ENCODE measurements at places on chromosomes 12 and 14.

DNA sequence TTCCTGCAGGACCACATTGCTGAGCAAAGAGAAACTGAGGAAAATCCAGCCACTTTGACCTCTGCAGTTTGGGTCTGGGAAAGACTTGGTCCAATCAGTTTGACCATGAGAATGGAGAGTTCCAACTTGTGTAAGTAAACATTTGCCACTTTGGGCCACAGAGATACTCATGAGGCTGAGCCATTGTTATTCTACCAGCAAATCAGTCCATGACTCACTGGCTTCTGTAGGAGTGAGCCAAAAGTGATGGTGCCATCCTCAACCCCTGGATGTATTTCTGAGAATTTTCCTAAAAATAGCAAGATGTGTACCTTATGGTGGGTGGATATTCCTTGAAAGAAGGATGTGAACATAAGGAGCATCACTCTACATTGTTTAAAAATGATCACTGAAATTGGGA lies 192.9 kb upstream of the OR4E1 start:
- DNase-seq: no peak

GRCh38 chr14:85517114-85517688 lies 12.7 kb upstream of the FLRT2 start:
- no peak for DNase-seq

DNA sequence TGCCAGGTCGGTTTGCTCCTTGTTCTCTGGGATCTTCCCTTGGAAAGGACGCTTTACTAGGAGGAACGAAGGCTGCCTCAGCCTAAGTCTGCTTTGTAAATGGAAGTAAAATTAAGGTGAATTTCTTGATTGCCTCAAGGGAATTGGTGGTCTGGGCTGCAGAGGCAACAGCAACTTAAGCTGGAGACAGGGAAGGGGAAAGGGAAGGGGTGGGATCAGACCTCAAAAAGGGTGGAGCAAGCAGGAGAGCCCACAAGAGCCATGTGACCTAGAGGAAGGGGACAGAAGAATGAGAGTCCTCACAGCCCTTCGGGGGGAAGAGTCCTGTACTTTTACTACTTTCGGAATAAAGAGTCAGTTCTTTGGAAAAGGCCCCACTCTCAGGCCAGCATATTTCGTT lies 147.9 kb downstream of the PPM1H start:
- DNase-seq: no peak

GRCh38 chr14:69312608-69313007 lies 52.6 kb downstream of the GALNT16 start:
- no peak for DNase-seq

- DNase-seq: no peak
Observed at GRCh38 chr12:132404435-132404855, 75.1 kb upstream of the GALNT9 start.

DNA sequence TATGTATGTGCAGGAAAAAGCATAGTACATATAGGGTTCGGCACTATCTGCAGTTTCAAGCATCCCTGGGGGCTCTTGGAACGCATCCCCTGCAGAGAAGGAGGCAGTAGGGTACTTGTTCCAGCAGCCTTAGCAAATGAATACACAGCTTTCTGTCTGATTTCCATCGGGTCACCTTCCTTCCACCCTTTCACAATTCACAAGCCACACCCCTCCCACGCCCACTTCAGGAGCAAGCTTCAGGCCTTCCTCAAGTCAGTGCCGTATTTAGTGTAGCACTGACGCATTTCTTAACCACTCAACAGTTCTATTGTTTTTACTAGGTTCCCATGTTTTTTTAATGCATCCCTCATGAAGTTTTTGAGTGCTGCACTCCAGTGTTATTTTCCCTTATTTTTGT lies 64.2 kb downstream of the CLMN start:
- DNase-seq: peak; percentile 18

DNA sequence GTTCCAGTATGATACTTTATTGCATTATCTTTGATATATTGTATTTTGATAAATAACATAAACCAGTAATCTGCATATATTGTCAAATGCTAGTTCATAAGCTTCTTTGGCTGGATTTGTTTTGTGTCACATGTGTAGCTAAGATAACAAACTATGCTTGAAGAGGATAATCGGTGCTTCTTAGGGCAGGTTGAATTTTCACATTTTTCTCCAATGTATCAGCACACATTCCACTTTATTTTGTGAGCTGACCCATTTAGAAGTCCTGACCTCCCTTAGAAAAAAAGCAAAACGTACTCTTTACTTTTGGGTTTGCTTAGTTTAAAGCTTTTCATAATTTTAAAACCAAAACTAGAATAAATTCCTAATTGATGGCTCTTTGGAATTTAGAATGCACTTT lies 277.7 kb upstream of the DDHD1 start:
- no peak for DNase-seq

- DNase-seq: no peak
Observed at GRCh38 chr14:34003691-34004090, 52.8 kb upstream of the EGLN3 start.

DNA sequence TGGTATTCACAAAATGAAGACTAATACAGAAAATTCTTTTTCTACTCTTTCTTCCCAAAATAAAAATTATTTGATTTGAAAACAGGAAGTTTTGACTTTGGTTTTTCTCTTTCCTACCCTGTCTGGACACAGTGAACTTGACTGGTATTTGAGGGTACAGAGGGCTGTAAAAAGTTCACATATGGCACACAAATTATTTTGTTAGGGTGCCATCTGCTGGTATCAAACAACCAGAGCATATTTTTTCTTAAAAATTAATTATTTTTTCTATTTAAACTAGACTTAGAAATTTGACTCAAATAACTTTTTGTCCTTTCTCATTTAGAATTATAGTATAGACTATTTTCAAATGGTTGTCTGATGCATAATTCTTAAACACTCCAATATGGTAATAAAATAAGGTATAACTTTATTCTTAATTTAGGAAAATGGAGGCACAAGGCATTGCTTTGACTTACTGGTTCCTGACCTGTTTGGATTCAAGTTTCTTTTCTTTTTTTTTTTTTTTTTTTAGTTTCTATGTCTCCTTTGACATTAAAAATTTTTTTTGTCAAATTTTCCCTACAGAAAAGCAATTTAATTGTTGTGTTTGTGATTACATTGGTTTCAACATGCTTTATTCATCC lies 390.6 kb downstream of the PRKD1 start:
- no peak for DNase-seq

DNA sequence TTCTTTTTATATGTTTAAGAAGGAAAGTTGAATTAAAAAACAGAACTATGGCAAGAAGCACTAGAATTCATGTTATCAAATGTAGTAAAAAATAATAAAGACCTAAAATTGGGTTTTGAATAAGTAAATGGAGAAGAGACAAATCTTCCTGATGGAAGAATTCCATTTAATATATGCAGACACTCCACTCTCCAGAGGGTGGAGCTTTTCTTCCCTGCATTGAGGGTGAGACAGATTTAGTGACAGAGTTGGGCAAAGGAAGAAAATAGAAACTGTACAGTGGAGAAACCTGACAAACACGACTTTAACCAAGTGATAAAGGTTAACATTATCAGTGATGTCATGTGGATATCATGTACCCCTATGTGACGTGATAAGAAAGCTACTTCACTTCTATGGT lies 217.6 kb downstream of the PRKD1 start:
- DNase-seq: no peak

DNA sequence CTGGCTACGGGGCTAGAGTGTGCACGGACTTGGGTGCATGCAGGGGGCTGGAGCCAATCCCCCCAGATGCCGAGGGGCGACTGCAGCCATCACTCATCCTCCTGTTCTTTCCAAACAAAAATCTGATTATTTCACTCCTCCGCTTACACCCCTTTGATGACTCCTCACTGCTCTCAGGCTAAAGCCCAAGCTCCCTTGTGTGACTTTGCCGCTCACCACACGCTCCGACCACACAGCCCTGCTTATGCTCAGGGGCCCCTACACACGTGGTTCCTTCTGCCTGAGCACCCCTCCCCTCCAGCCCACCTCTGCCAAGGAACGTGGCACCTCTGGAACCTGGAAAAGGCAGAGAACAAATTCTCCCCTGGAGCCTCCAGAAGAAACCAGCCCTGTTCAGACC lies 13.7 kb downstream of the CHFR start:
- peak; percentile 36 for DNase-seq

DNA sequence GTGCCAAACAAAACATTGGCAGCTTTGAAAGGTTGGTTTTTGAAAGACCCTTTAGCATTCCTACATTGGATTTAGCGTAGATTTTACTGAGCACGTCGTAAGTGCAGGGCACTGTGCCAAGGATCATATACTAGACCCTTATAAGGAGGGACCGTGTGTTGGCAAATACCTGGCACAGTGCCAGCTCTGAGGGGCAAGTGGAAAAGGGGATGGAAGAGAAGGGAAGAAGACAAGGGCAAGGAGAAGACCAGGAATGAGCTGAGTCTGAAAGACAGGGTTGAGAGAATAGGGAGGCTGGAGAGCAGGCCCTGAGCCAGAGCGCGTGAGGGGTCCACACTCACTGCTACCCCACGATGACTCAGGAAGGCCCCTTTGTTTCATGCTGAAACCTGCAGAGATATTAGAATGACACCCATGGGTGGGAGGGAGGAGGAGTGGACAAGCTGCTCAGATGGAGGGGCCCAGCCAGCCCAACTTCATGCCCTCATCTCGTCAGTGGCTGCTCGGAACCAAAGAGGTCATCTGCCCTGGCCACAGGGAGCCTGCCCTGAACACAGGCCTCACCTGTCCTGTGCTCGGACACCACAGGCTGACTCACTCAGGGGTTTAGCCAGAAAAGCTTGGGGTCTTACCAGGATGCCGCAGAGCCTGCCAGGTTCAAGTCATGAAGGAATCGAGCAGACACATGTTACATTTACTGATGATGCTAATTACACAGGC lies 25.0 kb downstream of the RAB35 start:
- no peak for DNase-seq

DNA sequence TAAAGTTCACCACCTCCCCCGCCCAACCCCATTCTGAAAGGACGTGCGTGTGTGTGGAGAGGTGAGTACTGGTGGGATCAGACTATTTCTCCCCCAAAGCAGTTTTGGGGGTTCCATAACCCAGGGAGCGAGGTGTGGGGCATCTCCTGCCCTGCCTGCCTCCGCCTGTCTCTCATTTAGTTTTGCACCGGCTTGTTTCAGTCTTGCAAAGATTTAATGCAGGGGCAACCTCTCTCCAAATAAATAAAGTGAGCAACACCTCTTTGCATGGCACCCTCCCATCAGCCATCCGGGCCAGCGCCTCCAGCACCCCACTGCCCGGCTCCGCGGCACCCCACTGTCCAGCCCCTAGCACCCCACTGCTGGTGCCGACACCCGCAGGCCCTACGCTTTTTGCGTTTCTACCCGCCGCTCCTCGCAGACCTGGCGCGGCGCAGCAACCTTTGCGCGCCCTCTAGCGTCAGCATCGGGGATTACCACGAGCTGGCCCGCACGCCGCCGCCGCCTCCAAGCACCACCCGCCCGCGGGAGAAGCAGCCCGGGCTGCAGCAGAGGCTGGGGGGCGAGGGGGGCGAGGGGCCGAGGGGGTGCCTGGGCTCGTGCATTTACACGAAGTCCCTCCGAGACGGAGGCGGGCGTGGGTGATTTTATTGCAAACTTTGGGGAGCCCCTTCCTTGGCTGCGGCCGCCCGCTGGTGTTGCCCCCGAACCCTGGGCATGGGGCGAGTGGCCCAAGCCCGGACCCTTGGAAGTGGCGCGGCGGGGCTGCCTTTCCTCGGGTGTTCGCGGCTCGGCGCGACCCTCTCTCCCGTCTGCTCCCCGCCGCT lies 55.8 kb upstream of the VRK1 start:
- DNase-seq: peak; percentile 88

Measured in activated CD4-positive, alpha-beta T cell treated with anti-CD3 and anti-CD28 coated beads for 36 hours (primary cell).